ENCODE measurements at places on chromosomes 1 and 21.
A peak's percentile ranks its signal among the peaks of the same experiment; 100 is the strongest.

GRCh38 chr1:214213136-214213535 lies 67.8 kb upstream of the SMYD2 start:
- no peak for DNase-seq

GRCh38 chr1:68454534-68454933 lies 4.8 kb upstream of the RPE65 start:
- DNase-seq: no peak

- DNase-seq: no peak
These were observed 208.1 kb downstream of the TGFB2 start for GRCh38 chr1:218553197-218553596.

DNA sequence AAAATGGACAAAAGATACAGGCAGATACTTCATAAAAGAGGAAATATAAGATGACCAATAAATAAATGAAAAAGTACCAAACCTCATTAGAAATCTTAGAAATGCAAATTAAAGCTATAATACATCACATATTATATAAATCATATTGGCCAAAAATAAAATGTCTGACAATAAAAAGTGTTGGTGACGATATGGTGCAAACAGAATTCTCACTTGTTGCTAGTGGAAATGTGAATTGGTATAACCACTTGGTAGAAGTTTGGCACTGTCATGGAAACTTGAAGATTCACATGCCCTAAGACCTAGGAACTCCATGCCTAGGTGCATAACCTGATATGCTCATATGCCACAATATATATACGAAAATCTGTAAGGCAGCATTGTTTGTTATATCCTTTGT lies 4.4 kb upstream of the TLR5 start:
- DNase-seq: no peak

GRCh38 chr1:230173187-230173975 lies 106.3 kb downstream of the GALNT2 start:
- peak; percentile 16 for DNase-seq

- DNase-seq: no peak
These were observed 1.9 kb downstream of the SLC16A1 start for GRCh38 chr1:112954017-112954650.

- no peak for DNase-seq
These were observed 34.1 kb upstream of the SCCPDH start for GRCh38 chr1:246690100-246690499.

GRCh38 chr1:19178734-19179398 lies 31.2 kb downstream of the UBR4 start:
- DNase-seq: peak; percentile 57

GRCh38 chr1:32303358-32303757 lies 11.5 kb downstream of the HDAC1 start:
- DNase-seq: no peak

DNA sequence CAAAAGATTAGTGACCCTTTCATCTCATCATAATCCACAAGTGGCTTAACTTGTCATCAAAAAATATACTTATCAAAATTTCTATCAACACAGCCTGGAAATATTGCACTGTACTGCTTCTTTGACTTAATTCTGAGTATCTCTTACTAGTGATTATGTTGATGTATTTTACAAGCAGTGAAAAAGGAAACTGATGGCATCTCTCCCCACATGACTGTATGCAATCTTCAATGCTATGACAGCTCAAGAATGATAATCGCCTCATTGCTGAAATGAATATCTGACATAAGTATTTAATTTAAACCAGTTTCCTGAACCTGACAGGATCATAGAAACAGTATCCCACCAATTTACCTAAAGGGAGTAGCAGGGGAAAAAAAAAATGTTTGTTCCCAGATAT lies 79.5 kb downstream of the DPYD start:
- no peak for DNase-seq

DNA sequence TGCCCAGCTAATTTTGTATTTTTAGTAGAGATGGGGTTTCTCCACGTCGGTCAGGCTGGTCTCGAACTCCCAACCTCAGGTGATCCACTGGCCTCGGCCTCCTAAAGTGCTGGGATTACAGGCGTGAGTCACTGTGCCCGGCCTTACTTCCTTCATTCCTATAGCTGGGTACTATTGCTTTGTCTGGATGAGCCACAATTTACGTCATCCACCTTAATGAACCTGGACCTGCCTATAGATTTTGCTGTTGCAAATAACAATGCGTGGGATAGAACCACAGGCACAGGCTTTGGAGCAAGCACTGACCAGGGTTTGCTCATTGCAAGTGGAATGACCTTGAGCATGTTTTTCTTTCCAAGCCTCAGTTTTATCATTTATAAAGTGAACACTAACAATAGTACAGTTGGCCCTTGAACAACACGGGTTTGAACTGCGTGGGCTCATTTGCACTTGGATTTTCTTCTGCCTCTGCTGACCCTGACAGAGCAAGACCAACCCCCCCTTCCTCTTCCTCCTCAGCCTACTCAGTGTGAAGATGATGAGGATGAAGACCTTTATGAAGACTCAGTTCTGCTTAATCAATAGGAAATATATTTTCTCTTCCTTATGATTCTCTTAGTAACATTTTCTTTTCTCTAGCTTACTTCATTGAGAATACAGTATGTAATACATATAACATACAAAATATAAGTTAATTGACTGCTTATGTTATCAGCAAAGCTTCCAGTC lies 33.3 kb upstream of the BECN2 start:
- no peak for DNase-seq

GRCh38 chr1:67563684-67564083 lies 121.3 kb upstream of the GADD45A start:
- DNase-seq: no peak

DNA sequence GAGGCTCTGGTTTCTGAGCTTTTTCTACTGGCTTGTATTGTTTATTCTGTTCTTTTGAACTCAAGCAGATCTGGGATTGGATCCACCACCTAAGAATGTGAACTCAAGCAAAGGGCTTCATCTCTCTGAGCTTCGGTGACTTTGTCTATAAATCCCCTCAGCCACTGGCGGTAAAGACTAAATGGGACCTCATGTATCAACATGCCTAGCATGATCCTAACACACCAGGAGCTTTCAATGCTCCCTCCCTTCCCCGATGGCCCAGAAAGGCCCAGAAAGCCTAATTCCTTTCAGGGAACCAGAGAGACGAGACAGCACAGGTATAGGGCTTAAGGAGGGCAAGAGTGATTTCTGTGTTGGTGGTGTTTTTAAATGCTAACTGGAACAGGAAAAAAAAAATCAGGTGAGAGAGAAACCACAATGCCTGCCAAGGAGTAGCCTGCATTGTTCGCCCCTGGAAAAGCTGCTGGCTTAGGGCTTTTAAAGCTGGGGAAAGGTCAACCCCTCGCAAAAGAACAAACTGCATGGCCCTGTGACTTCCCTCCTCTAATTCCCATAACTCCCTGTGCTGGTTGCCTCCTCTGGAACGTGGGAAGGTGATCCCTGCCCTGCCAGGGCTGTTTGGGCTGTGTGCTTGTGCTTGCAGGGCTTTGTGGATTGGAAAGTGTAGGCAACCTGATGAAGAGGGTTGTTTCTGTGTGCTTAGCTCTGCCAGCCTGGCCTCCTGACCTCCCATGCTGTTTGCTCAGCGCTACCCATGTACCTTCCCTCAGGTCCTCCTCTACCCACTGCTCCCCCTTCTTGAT lies 147.0 kb downstream of the PLPP3 start:
- DNase-seq: peak; percentile 47

- no peak for DNase-seq
These were observed 72.0 kb downstream of the EPB41 start for GRCh38 chr1:28986306-28986910.

DNA sequence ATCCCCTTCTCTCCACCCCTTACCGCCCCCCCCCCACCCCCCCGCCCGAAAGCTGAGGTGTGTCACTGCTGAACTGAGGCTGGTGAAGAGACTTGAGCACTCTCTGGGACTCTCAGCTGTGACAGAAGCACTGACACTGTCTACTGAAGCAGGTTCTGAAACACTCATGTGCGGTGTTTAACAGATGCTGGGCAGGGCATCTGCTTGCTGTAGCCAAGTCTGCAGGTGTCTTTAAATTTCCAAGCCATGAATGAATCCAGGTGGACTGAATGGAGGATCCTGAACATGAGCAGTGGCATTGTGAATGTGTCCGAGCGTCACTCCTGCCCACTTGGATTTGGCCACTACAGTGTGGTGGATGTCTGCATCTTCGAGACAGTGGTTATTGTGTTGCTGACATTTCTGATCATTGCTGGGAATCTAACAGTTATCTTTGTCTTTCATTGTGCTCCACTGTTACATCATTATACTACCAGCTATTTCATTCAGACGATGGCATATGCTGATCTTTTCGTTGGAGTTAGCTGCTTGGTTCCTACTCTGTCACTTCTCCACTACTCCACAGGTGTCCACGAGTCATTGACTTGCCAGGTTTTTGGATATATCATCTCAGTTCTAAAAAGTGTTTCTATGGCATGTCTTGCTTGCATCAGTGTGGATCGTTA lies at the start of gene GPR52:
Gene GPR52 (plus strand): TSS at position 99 of the 665 bp plus-strand sequence. CDS start 148 bp downstream, at position 247.
- DNase-seq: no peak

GRCh38 chr1:30451532-30452125 lies 271.8 kb downstream of the MATN1 start:
- DNase-seq: peak; percentile 26

DNA sequence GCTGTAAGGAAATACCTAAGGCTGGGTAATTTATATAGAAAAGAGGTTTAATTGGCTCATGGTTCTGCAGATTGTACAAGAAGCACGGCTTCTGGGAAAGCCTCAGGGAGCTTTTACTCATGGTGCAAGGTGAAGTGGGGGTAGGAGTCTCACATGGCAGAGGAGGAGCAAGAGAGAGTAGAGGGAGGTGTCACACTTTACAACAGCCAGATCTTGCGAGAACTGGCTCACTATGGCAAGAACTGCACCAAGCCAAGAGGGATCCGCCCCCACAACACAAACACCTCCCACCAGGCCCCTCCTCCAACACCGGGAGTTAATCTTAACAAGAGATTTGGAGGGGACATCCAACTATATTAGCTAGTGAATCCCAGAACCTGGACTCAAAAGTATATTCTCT lies 135.4 kb upstream of the SOD1 start:
- DNase-seq: no peak

DNA sequence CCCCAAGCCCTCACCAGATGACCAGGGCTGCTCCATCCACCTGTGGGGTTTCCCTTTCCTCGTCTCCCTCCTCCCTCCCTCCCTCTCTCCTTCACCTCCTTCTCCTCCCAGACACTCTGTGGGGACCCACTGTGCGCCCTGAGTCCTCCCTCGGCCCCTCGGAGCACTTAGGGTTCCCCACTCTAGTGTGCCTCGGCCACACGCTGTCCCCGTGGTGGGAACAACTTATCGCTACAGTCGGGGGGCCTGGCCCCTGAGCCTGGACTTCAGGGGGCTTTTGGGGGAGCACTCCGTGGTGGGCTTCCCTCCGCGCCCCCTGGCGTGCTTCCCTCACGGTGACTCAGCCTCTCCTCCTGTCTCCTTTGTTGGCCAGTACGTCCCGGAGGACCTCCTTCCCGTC lies 27.5 kb downstream of the CSTB start:
- DNase-seq: no peak

GRCh38 chr1:233082778-233083550 lies 132.6 kb downstream of the NTPCR start:
- DNase-seq: no peak

DNA sequence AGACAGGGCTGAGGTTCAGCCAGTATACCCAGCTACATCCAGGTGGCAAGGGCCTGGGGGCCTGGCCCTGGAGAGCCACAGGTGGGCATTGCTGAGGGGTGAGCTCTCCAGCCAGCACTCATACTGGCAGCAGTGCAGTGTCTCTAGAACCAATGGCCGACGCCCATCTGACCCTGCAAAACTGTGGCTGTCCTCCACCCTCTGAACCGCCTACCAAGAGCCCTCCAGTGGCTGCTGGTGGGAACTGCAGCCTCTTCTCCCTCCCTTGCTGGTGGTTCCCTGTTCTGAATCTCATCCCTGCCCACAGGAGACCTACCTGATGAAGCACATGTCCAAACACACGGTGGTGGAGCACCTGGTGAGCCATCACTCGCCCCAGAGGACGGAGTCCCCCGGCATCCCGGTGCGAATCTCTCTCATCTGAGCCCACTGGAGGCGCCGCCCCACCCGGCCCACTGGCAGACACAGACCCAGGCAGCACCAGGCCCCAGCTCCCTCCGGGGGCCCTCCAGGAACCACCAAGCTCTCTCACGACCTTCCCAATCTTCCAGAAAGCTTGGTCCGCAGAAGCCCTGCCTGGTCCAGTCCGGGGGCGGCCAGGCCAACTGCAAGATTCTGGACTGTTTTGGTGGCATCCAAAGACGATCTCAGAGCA lies 22.1 kb downstream of the A3GALT2 start:
- DNase-seq: peak; percentile 75

GRCh38 chr1:226664413-226665101 lies 74.5 kb downstream of the ITPKB start:
- DNase-seq: no peak

DNA sequence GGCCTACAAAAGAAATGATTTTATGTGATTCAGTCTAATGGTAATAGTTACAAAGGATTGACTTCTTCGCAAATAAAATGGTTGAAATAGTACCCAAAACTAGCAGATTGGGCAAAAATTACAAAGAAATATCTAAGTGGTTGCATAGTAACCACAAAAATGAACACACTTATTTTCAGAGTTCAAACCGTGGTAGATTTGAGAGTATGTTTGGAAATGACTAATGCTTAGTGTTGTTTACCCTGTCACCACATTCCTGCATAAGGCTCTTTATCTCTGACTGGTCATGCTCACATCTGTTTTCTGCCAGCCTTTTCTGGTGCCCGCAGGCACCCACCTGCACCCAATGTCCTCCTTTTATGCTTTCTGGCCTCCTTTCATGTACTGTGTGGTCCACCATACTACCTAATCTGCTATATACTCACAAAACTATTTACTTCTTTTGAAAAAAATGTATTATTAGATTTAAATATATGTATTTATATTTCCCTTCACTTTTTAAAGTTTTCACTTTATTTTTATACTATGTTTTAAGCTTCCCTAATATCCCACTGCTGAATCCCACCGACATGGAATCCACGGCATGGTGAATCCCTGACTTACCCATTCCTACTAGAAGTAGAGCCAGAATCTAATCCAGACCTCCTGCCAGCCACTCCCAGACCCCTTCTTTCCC lies 30.3 kb downstream of the PTPRC start:
- DNase-seq: no peak

- DNase-seq: no peak
These were observed 66.1 kb downstream of the TTC3 start for GRCh38 chr21:37139154-37139553.

- DNase-seq: no peak
These were observed 162.5 kb upstream of the GORAB start for GRCh38 chr1:170369417-170369816.

DNA sequence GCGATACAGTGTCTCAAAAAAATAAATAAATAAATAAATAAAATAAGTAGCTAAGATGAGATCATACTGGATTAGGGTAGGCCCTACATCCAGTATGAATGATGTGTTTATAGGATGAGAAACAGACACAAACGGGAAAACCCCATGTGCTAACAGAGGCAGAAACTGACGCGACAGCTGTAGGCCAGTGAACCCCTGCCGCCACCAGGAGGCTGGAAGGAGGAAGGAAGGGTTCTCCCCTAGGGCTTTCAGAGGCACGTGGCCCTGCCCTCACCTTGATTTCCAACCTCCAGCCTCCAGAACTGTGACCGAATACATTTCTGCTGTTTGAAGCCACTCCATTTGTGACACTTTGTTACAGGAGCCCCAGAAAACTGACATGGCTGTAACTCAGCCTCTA lies 38.5 kb downstream of the CHD5 start:
- DNase-seq: no peak
